Frontal cortex (tissue), 4 donors: ENCODE measurements at places on chromosomes 13 and 19. TPM values are rescaled to one million over a fixed set of nuclear protein-coding genes. Genes with fewer than 3 reads are reported as not detected.

DNA sequence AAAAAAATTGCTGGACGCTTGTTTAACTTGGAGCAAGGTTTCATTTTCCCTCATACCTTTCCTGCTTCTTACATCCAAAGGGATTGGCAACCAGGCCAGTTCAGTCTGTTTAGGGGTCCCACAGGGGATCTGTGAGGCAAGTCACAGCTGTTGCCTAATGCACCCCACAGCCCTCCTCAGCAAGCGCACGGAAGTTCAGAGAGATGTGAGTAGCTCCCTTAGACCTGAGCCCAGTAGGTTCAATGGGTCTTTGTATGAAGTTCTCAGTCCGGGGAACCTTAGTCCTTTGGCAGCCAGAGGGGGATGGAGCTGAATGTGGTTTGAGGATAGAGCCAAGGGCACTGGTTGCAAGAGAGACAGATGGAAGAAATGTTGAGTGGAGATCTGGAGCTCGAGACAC is 13.0 kb downstream of the SAMD4B start:
- DNase-seq, result no peak

DNA sequence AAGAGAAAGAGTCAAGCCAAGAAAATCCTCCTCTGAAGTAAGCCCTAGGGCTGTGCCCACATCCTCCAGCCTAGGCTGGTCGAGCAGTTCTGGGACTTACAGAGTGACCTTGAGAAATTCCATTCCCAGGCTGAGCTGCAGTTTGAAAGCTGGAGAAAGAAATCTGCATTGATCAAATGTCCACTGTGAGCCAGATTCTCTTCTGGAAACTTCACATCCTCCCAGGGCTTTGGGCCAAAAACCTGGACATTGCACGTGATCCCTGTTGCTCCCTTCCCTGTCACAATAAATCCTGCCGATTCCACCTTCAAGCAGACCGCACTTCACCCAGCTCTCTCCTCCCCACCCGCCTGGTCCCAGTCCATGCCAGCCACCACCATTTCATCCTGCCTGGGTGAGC is 15.7 kb downstream of the TMEM143 start:
- no peak for DNase-seq

- DNase-seq, result peak; percentile 70
Observed at GRCh38 chr13:91347996-91348905, 764 bp downstream of the MIR17HG start.

- DNase-seq, result no peak
Observed at GRCh38 chr13:35285677-35286076, 190.8 kb downstream of the MAB21L1 start.

The CBLC gene
- not detected for total RNA-seq

GRCh38 chr13:45482571-45483173 is 17.9 kb downstream of the COG3 start:
- DNase-seq, result no peak

DNA sequence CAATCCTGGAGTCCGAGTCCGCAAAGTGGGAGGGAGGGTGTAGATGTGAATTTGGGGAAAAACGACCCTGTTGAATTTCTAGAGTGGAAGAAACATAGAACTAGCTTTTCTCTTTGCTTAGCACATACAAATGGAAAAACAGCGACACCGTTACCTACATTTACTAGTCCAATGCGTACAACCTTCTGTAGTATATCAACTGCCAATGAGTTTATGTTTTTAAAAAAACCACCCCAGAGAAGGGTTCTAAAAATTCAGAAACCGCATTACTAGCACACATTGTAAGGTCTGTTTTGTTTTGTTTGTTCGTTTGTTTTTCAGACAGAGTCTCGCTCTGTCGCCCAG is 332 bp upstream of the SUPT20H start:
- DNase-seq, result no peak

DNA sequence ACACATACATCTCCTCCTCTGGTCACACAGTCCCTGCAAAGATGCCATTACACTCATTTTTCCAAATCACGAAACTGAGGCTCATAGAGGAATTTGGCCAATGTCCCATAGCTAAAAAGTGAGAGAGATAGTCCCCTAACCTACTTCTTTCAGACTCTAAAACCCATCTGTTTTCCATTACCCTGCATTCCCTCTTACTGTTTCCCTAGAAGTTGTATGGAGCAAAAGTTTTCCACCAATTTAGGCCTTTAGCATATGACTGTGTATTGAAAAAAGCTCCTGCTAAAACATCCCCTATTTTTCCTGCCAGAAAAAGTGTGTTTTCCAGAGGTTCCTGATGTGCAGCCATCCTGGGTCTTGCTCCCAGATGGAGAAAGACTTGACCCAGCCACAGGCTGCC is 16.3 kb downstream of the SERP2 start:
- no peak for DNase-seq

The C1QTNF9B gene
- 0.41 TPM for total RNA-seq

GRCh38 chr19:57363688-57364181 is 384 bp downstream of the TRAPPC2B start:
- peak; percentile 36 for DNase-seq
